ENCODE measurements at places on chromosomes 3 and 15.

DNA sequence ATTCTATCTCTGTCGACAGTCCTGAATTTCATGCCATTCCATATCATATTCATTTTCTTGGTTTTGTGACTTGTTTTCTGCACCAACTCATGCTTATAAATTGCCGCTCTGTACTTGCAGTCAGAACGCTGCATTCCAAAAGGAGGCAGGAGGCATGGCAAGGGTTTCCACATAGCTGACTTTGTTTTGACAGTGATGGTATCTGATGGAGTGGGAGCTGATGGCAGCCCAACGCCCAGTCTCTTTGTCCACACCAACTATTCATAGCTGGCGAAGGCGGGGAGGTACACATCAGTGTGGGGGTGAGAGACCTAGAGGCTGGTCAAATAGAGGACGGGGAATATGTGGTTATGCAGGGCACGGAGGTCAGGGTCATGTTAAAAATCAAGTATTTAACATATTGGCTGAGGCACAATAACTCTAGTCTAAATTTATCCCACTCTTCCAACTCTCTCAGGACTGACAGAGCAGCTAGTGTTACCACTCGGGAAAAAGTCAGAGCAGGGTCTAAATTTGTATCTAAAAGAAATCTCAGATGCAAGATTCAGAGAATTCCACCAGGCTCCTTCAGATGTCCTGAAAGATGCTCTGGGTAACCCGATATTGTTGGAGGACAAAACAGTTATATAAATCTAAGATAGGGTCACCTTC lies 67.8 kb upstream of the ATP13A3 start:
- DNase-seq: no peak

DNA sequence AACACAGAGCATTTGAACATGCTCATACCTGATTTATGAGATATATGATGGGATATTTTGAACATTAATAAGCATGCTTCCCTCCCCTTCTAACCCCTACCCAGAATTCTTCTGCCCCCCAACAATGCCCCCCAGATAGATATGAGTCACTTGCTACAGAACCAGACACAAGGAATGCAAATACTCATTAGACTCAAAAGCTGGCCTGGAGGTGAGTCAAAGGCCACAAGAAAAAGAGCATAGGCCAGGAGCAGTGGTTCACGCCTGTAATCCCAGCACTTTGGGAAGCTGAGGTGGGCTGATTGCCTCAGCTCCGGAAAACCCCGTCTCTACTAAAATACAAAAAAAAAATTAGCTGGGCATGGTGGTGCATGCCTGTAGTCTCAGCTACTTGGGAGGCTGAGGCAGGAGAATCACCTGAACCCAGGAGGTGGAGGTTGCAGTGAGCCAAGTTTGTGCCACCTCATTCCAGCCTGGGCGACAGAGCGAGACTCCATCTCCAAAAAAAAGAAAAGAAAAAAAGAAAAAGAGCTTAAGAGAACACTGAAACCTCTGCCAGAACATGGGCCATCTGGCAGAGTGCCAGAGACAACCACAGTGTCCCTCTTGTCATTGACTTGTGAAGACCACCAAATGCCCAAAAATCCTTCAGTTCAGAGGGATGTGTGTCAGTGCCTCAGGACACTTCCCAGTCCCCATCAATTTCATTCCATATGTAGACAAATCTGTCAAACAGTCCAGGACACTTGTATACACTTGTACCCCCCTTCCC lies 3.9 kb upstream of the SH3GL3 start:
- DNase-seq: no peak

DNA sequence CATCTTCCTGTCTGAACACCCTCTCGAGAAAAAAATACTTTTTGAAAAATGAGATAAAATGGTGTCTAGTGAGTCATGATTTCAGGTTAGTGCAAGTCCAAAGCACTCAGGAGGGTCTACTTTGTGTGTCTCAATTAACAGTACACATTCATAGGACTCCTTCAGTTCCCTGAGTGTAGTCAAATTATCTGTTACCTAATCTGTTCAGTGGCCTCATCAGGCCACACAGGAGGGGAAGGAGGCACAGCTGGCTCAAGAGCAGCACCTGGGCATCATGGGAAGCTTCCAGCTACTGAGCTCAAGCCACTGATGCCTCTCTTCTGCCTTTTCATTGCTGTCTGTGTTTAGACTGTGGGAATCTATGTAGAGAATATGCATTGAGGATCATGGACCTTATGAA lies 341.4 kb upstream of the SGO1 start:
- DNase-seq: no peak

GRCh38 chr15:77974098-77974414 lies 103.5 kb downstream of the TBC1D2B start:
- DNase-seq: no peak

GRCh38 chr3:101141135-101141534 lies 147.9 kb upstream of the ABI3BP start:
- no peak for DNase-seq

DNA sequence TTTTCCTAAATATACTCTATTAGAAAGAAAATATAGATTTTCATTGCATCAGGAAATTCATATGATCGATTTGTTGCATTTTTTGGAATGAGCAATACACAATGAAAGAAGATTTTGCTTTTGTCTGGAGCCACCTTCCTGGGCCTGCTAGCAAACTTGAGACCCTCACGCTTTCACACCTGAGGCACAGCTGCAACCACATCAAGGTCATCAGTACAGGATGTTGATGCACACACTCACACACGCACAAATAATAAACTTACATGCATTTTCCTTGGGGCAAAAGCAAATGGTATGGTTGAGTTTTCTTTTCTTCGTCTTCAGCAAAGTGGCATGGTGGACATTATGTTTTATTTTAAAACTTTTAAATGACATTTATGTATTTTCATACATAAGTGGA lies 64.8 kb upstream of the SATB1 start:
- no peak for DNase-seq

- no peak for DNase-seq
These were observed 51.9 kb downstream of the PBRM1 start for GRCh38 chr3:52633786-52634185.

DNA sequence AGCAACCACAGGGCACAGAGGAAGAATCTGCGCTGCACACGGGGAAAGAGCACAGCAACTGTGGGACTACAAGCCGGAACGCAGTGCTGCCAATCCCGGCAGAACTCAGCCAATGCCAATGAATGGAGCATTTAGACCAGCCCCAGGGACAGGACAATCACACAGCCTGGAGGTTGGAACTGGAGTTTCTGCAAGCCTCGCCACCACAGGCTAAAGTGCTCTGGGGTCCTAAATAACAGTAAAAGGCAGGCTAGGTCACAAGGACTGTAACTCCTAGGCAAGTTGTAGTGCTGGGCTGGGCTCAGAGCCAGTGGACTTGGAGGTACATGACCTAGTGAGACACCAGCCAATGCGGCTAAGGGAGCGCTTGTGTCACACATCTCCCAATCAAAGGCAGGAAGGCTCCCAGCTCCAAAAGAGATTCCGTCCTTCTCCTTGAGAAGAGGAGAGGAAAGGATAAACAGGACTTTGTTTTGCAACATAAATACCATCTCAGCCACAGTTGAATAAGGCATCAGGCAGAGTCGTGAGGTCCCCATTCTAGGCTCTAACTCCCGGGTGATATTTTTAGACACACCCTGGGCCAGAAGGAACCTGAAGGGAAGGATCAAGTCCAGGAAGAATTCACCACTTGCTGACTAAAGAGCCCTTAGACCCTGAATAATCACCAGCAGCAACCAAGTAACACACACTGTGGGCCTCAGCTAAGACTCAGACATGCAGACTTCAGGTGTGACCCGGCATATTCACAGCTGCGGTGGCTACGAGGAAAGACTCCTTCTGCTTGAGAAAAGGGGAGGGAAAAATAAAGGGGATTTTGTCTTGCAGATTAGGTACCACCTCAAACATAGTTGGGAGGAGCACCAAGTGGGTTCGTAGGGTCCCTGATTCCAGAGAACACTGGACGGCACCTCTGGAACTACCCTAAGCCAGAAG lies 85.5 kb upstream of the XXYLT1 start:
- DNase-seq: no peak

DNA sequence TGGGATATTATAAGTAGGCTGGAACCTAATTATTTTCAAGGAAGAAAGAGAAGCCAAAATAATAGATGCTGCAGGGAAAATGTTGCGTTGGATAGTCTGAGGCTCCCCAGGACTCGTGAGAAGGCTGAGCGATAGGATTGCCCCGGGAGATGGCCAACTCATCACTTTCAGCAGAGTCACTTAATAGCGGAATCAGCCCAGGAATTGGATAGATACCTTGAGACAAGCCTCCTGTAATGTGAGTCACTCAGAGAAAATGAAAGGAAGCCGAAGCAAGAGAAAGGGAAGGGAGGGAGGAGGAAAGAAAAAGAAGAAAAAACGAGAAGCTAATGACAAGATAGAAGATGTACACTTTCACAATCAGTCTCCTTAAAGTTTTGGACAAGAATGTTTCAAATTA lies 94.3 kb downstream of the SQOR start:
- DNase-seq: no peak

GRCh38 chr3:48013288-48013980 lies 2.8 kb downstream of the MAP4 start:
- no peak for DNase-seq

DNA sequence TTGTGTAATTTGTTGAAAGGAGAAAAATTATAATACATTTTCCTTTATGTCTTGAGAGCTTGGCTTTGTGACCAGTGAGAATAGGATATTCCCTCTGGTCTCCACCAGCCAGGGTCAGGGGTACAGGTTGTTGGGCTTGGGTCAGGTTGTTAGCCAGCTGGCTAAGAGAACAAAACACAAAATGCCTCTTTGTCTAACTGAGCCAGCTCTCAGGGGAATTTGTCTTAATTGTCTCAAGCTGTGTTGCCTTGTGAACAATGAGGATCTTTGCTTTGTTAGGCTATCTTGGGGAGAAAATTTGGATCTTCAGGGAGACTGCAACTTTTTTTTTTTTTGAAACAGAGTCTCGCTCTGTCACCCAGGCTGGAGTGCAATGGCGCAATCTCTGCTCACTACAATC lies 17.7 kb upstream of the GK5 start:
- no peak for DNase-seq

- no peak for DNase-seq
These were observed 732.8 kb upstream of the CFAP20DC start for GRCh38 chr3:59782664-59783063.

DNA sequence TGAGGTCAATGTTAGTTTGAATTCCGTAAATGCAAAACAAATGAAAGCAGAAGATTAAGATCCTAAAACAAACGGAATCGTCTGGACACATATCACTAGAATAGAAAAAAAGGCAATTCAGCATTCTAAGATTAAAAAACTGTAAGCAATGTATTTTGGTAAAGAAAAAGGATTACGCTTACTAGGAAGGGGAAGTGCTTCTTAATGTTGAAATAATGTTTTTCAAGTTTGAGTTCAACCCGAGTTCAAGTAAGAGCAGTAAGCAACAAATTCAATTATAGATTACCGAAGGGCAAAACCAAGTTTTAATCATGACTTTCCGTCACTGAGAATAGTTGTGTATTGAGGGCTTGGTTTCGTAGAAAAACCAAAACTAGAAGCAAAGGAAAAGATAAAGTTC lies 637 bp downstream of the CIP2A start:
- DNase-seq: no peak

- no peak for DNase-seq
These were observed 186.6 kb downstream of the TIGIT start for GRCh38 chr3:114480442-114480841.

GRCh38 chr3:38634111-38634510 lies 15.4 kb downstream of the SCN5A start:
- DNase-seq: no peak

All from NCI-H1048 (cell line).